Activated CD4-positive, alpha-beta memory T cell treated with anti-CD3 and anti-CD28 coated beads, Interleukin-2, amount 10 ng/mL, durations not matched to agents 7 days and 5 days (primary cell): ENCODE measurements at places on chromosomes 4 and X. TPM values are rescaled to one million over a fixed set of nuclear protein-coding genes. Genes with fewer than 3 reads are reported as not detected.

Gene BST1
- 0.95 TPM for total RNA-seq

Gene BGN
- not detected for total RNA-seq

Gene COL4A6
- not detected for total RNA-seq

DNA sequence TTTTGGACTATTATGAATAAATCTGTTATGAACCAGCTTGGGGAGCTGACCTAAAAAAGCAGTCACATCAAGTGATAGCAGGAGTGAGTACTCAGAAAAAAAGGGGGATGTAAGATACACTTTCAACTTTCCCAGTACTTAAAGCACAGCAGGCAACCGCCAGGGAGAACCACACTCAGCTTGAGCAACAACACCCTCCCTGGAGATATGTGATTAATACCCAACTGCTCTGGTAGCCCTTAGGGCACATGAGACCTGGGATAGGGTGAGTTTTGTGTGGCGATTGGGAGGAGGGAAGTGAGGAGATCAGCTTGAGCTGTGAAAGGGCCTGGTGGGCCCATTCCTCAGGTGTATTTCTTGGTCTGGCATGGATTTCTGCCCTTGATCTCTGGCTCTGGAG lies 220.3 kb upstream of the SFRP2 start:
- no peaks in the 10 kb centered on the region for H3K4me1 ChIP-seq
- H3K27ac ChIP-seq = no peak overlapping the region
- H3K36me3 ChIP-seq = no peaks in the 10 kb centered on the region
- DNase-seq = no peak
- no peaks in the 10 kb centered on the region for H3K27me3 ChIP-seq
- no peak overlapping the region for H3K4me3 ChIP-seq

DNA sequence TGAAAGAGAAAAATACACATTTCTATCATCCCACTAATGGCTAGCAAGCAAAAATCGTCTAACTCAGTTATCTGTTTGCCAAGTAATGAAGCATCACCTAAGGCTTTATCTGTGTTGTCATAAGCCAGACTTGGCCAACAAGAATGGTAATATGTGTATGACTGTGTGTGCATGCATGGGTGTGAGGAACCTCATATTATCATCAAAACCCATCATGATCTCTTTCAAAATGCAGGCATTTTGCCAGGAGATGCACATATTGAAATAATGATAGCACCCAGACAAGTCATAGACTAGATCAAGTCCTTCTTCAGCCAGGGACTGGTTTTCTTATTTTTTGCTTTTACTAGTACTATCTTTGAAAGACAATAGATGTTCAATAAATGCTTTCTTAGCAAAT lies 172.5 kb upstream of the FMR1 start:
- DNase-seq = no peak
- H3K4me1 ChIP-seq = peaks cover 23% of the 10 kb centered on the region
- no peak overlapping the region for H3K27ac ChIP-seq
- no peaks in the 10 kb centered on the region for H3K27me3 ChIP-seq
- H3K4me3 ChIP-seq = no peak overlapping the region

GRCh38 chr4:48930654-48931053 lies 24.1 kb upstream of the OCIAD2 start:
- no peak for DNase-seq
- H3K4me1 ChIP-seq = no peaks in the 10 kb centered on the region
- no peak overlapping the region for H3K27ac ChIP-seq
- no peaks in the 10 kb centered on the region for H3K27me3 ChIP-seq
- no peaks in the 10 kb centered on the region for H3K36me3 ChIP-seq
- no peak overlapping the region for H3K4me3 ChIP-seq

- no peaks in the 10 kb centered on the region for H3K36me3 ChIP-seq
- no peak for DNase-seq
- no peaks in the 10 kb centered on the region for H3K4me1 ChIP-seq
- H3K27me3 ChIP-seq = no peaks in the 10 kb centered on the region
- H3K27ac ChIP-seq = no peak overlapping the region
Measured at GRCh38 chr4:43041632-43042031, 149.1 kb downstream of the GRXCR1 start.

GRCh38 chrX:13076176-13076961 lies 31.9 kb upstream of the FAM9C start:
- no peak overlapping the region for H3K4me3 ChIP-seq
- peaks cover 67% of the 10 kb centered on the region for H3K4me1 ChIP-seq
- no peaks in the 10 kb centered on the region for H3K36me3 ChIP-seq
- no peaks in the 10 kb centered on the region for H3K27me3 ChIP-seq

DNA sequence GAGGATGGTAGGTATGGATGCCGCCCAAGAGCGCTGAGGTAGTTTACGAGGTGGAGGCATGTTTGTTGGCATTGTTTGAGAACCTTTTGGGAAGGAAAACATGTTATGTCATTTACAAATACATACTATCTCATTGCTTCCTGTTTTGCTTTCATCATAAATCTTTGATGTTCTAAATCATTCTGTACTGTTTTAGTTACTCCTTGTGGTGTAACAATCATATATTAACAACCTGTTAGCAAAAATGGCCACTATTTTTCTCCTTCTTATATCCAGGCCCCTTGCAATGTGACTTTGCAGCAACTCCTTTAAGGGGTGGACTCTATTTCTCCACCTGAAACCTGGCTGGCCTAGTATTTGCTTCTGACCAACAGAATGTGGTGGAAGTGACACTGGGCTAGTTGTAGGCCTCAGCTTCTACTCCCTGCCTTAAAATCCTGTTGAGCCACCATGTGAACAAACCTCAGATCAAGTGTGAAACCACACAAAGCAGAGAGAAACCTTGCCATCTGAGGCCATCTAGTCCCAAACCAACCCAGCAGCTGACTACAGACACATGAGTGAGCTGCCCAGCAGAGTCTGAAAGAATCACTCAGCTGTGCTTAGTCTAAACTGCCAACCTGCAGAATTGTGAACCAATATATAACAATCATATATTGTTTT lies 15.8 kb upstream of the CXorf38 start:
- DNase-seq = no peak
- H3K36me3 ChIP-seq = peaks cover 39% of the 10 kb centered on the region
- peak overlapping the region; percentile 58 for H3K27ac ChIP-seq
- H3K4me3 ChIP-seq = no peak overlapping the region
- H3K27me3 ChIP-seq = no peaks in the 10 kb centered on the region
- peaks cover 12% of the 10 kb centered on the region for H3K4me1 ChIP-seq
